ENCODE measurements at places on chromosomes 13 and 19. TPM values are rescaled to one million over a fixed set of nuclear protein-coding genes. Genes with fewer than 3 reads are reported as not detected.

The IZUMO1 gene
- total RNA-seq = not detected

The LHFPL6 gene
- 1.1 TPM for total RNA-seq

DNA sequence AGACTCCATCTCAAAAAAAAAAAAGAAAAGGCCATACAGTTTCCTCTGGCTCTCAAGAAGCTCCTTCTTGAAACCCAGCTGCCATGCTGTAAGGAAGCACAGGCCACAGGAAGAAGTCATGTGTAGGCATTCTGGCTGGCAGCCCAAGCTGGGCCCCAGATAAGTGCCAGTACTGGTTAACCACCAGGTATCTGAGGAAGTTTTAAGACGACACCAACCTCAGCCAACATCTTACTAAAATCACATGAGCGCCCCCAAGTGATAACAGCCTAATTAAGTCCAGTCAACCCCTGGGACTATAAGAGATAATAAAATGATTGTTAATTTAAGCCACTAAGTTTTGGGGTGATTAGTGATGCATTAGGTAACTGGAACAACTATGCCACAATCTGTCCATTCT lies 27.4 kb upstream of the AKT2 start:
- ATAC-seq = no peak

DNA sequence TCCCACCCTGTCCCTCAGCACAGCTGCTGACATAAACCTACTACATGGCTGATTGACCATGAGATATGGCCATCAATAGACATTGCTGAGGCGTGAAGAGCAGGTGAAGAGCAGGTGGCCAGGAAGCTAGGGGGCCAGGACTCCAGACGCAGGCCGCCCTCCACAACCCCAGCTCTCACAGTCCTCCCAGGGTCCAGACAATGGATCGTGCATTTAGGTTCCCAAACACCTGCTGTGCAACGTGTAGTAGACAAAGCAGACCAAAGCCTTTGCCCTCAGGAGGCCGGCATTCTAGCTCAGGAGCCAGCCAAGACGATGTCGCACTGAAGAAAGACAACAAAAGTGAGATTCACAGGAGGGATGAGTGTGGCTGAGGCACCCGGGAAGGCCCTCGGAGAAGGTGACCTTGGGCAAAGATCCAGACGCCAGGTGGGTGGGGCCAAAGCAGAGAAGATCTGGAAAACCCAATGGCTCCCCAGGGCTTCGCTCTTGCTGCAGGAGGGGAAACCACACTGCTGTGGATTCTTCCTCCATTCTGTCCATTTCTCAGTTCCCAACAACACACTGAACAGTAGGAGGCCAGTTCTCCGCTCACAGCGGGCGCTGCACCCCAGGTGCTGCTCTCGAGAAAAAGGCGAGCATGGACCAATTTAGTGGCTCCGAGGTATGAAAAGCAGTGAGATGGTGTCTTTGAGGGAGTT lies 1.4 kb downstream of the FFAR1 start:
- no peak for ATAC-seq

The NLRP5 gene
- total RNA-seq = not detected

Data from activated T-helper 17 cell treated with anti-CD3 and anti-CD28 coated beads, Interleukin-2, amount 50 U/mL, for 72 hours (primary cell).